Progenitor cell of endocrine pancreas (in vitro differentiated cells): ENCODE measurements at places on chromosomes 4 and X.

DNA sequence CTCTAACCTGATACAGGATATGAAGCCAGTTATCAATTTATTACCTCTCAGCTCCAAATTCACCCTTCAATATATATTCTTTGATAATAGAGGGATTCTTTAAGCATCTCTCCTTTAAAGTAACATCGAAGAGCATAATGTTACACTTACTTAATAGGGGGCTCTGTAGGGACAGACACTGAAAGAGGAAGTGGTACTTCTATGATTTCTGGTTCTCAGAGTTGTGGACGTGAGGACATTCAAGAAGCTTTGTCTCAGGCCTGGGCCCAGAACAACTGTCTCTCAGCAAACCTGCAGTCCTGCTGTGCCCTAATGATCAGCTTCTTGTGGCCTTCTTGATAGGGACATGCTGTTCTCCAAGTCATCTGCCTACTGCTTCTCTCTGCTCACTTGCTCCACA, 4.2 kb upstream of the ZXDB start:
- peaks cover 10% of the 10 kb centered on the region for H3K4me1 ChIP-seq
- no peak overlapping the region for H3K4me3 ChIP-seq
- H3K27me3 ChIP-seq, result no peaks in the 10 kb centered on the region

GRCh38 chr4:141046255-141046654, 87.0 kb downstream of the RNF150 start:
- peaks cover 11% of the 10 kb centered on the region for H3K4me1 ChIP-seq
- H3K27ac ChIP-seq, result no peak overlapping the region
- no peak for DNase-seq
- H3K27me3 ChIP-seq, result no peaks in the 10 kb centered on the region

- DNase-seq, result no peak
- H3K27me3 ChIP-seq, result no peaks in the 10 kb centered on the region
- H3K4me3 ChIP-seq, result no peak overlapping the region
- no peaks in the 10 kb centered on the region for H3K36me3 ChIP-seq
Observed at GRCh38 chr4:119190354-119190753, 22.2 kb upstream of the USP53 start.

- peaks cover 3% of the 10 kb centered on the region for H3K36me3 ChIP-seq
- H3K27ac ChIP-seq, result no peak overlapping the region
- DNase-seq, result no peak
- H3K27me3 ChIP-seq, result no peaks in the 10 kb centered on the region
- peaks cover 5% of the 10 kb centered on the region for H3K4me1 ChIP-seq
Observed at GRCh38 chrX:123807835-123808416, 51.9 kb upstream of the XIAP start.

GRCh38 chr4:71415491-71415890, 76.7 kb downstream of the SLC4A4 start:
- no peaks in the 10 kb centered on the region for H3K27me3 ChIP-seq

DNA sequence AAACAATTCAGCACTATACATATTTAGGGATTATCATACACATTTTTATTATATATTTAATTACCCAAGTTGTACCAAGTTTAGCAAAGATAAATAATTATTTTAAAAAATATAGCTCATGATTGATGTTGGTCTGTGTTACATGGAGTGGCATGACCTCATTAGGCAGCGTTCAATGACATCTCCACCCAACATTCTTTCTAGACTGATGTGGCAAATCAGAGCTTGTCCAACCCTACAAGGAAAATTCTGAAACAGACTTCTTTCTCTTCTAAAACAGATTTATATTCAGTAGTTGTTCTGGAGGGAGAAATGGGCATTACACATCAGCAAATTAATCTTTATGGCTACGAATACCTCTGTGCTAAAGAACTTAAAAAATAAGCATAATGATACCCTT, 189.7 kb downstream of the PDGFC start:
- peaks cover 10% of the 10 kb centered on the region for H3K36me3 ChIP-seq
- H3K27me3 ChIP-seq, result no peaks in the 10 kb centered on the region
- H3K27ac ChIP-seq, result no peak overlapping the region
- H3K4me3 ChIP-seq, result no peak overlapping the region

- no peak for DNase-seq
- peak overlapping the region; percentile 58 for H3K27ac ChIP-seq
- peaks cover 33% of the 10 kb centered on the region for H3K36me3 ChIP-seq
- no peak overlapping the region for H3K4me3 ChIP-seq
- peaks cover 3% of the 10 kb centered on the region for H3K4me1 ChIP-seq
Observed at GRCh38 chr4:1971456-1972200, 37.1 kb downstream of the NELFA start.

DNA sequence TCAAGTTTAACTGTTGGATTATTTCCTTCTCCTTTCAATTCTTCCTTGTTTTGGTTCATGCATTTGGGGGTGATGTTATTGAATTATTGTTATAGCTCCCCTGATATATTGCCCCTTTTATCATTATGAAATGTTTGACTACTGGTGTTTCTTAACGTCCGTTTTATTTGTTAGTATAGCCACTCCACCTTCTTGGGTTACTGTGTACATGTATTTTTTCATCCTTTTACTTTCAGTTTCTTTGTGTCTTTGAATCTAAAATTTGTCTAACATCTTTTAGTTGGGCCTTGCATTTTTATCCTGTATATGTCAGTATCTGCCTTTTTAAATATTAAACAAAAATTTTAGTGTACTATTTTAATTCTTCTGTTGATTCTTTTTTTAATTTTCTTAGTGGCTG, 88.7 kb downstream of the TNIP2 start:
- no peaks in the 10 kb centered on the region for H3K4me1 ChIP-seq
- H3K27ac ChIP-seq, result no peak overlapping the region
- no peak for DNase-seq
- no peak overlapping the region for H3K4me3 ChIP-seq

- peaks cover 2% of the 10 kb centered on the region for H3K4me1 ChIP-seq
- no peak for DNase-seq
Observed at GRCh38 chr4:28225689-28226353, 1365.2 kb downstream of the STIM2 start.
